HuH-7.5 (cell line): ENCODE measurements at places on chromosomes 1 and 21.

- no peak for DNase-seq
Measured at GRCh38 chr1:198168227-198168626, 11.4 kb downstream of the NEK7 start.

DNA sequence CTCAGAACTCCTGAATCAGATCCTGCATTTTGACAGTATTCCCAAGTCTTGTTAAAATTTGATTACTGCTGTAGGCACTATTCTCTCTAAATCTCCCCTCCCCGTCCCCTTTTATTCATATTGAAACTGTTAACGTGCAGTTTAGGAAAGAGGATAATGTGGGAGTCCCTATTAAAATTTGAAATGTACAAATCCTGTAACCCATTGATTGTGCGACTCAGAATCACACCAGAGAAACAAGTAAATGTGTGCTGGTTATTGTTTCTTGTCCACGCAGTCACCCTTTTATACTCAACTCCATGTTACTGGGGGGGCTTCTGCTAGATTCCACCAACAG is 584 bp upstream of the LTN1 start:
- DNase-seq = no peak

DNA sequence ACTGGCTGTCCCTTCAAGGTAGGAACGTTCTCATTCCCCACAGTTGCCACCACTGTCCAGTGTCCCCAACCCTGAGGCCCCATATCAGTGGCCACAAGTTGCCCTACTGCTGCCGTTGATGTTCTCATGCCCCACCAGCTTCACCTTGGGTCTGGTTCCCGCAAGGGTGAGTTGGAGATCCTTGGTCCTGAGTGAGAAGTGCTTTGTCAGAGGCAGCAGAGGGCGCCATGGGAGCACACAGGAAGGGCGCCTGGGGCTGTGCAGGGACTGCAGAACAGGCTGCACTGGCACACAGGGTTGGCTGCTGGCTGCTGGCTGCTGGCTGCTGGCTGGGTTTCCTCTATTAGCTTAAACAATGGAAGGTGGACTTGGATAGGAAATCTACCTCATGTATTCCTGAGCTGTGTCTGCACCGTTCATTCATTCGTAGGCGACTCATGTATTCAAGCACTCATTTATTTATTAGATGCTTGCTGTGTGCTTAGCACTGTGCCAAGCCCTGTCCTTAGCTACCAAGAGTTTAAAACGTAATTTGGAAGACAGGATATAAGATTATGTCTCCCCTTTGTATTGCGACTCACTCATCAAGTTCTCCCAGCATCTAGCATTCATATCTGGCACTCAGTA is 2.1 kb upstream of the S100A9 start:
- DNase-seq = peak; percentile 48

- DNase-seq = no peak
Measured at GRCh38 chr1:226017070-226017469, 17.9 kb upstream of the SDE2 start.

DNA sequence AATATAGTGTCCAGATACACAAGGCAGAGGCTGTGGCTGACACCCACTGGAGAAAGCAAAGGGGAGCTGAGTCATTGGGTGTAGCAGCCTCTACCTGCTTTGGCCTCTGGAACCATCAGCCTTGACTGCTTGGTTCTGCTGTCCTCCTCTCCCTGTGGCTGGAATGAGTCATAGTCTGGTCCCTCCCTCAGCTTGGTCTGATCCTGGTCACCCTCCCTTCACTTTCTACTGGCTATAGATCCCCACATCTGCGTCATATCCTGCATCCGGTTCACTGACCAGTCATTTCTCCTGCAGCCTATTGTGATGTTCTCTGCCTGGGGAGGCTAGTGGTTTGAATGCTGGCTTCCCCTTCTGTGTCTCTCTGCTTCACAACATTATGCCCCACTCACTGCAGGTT is 372.8 kb upstream of the DAB1 start:
- DNase-seq = no peak

GRCh38 chr21:29394051-29394450 is 95.3 kb downstream of the BACH1 start:
- DNase-seq = no peak

DNA sequence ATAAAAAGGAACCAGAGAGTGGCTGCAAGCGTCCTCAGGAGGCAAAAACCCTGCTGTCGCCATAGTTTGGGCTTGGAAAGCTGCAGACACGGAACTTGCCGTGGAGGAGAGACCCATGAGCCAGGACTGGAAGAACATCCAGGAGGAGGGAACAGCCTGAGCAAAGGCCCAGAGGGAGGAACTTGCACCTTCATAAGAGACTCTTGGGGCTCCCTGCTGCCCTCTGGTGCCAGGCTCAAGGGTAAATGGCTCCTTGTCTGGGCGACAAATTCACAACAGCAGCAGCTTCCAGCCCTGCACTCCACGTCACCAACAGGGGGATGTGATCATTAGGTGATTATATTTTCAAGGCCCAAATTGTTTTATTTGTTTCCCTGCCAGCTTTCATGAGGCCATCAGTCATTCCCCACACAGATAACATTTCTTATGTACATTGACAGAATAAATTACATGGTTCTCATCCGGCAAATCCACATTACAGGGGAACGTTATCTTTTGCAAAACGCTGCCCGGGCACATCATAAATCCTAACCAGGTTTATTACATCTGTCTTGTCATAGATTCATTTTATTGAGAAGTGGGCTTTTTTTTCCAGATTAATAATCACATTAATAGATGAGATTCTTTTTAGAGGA is 143.0 kb upstream of the GRIK3 start:
- DNase-seq = peak; percentile 11

DNA sequence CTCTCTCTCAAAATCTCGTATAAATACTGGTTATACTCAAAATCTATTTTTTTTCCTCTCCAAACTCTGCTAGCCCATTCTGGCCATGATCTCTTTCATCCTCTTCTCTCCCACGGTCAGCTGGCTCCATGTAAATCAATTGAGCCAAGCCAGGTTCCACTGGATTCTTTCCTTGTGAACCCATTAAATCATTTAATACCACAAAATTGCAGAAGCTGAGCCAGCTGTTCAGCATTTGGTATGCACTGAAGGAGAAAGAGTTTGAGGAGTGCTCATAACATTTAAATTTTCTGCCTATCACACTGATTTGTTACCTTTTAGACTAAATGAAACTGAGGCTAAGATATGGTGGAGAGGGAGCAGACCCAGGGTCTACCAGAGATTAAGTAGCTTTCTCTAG is 29.1 kb upstream of the TADA1 start:
- no peak for DNase-seq

DNA sequence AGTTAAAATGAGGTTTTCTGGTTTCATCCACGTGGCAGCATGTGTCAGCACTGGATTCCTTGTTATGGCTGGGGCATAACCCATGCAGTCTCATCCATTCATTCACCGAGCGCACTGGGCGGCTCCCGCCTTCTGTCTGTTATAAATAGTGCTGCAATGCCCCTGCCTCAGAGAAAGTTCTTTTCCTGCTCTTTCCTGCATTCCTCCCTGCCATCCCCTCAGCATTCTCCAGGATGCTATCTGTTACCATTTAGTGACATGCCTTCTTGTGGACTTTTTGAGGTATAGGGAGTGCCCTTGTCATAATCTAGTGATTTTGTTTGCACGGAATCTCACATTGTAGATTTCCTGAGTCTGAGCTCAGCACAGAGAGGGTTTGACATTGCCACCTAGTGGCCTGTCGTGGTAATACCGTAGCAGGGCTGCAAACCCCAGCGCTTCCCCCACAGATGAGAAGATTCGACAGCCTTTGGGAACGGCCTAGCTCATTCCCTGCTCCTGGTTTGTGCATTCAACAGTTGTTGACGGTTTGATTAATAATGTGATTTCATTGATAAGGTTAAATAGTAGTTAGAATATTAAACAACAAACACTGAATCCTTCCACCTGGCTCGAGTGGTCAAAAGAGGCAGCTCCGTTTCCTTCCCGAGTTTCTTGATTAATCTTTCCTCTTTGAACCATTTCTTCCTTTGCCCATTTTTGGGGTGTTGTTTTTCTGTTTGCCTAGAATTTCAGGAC is 46.3 kb downstream of the UMODL1 start:
- DNase-seq = peak; percentile 75
